Type B pancreatic cell (in vitro differentiated cells): ENCODE measurements at places on chromosomes 2 and 18. TPM values are rescaled to one million over a fixed set of nuclear protein-coding genes. Genes with fewer than 3 reads are reported as not detected.

DNA sequence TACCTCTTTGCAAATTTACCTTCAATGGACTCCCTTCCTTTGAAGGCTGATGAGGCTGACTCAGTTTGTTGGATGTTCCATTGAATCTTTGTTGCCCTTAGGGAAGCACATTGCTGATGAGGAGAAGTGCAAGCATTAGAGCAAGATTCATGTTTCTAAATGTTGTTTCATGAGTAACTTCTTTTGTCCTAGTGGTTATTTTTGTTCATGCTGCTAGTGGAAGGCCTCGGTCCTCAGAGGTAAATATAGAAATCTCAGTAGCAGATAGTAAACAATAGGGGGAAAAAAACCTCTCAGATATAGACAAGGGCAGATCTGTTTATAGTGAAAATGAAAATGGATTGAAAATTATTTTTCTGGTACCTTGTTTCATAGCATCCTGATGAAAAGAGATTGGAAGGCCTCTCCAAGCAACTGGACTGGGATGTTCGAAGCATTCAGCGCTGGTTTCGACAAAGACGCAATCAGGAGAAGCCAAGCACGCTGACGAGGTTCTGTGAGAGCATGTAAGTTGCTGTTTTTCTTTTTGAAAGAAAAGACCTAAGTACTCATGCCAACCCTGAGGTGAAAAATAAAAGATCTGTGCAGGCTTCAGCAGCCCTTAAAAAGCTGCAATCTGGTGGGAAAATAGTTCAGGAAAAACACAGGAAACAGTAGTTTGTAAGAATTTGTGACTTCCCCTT, 104.9 kb downstream of the CERS6 start:
- peaks cover 52% of the 10 kb centered on the region for H3K36me3 ChIP-seq
- H3K27me3 ChIP-seq: no peaks in the 10 kb centered on the region
- peaks cover 15% of the 10 kb centered on the region for H3K4me1 ChIP-seq
- no peak overlapping the region for H3K4me3 ChIP-seq
- H3K27ac ChIP-seq: peak overlapping the region; percentile 30

- H3K27ac ChIP-seq: no peak overlapping the region
- no peaks in the 10 kb centered on the region for H3K4me1 ChIP-seq
- no peak overlapping the region for H3K4me3 ChIP-seq
- DNase-seq: no peak
These were observed 202.1 kb downstream of the ANKRD30B start for GRCh38 chr18:14949800-14950664.

- H3K27me3 ChIP-seq: peaks cover 3% of the 10 kb centered on the region
- DNase-seq: no peak
- H3K4me3 ChIP-seq: no peak overlapping the region
- H3K4me1 ChIP-seq: peaks cover 17% of the 10 kb centered on the region
- no peaks in the 10 kb centered on the region for H3K36me3 ChIP-seq
- no peak overlapping the region for H3K27ac ChIP-seq
These were observed 148.3 kb upstream of the KLHL14 start for GRCh38 chr18:32920796-32921787.

DNA sequence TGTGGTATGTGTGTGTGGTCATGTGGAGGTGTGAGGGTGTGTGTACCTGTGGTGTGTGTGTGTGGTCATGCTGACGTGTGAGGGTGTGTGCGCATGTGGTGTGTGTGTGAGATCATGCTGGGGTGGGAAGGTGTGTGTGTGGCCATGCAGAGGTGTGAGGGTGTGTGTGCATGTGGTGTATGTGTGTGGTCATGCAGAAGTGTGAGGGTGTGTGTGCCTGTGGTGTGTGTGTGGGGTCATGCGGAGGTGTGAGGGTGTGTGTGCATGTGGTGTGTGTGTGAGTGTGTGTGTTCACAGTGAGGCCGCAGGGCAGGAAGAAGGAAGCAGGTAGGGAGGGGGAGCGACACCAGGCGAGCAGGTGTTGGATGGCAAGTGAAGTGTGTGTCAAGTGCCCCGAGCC, 259.0 kb downstream of the LOXHD1 start:
- DNase-seq: no peak
- H3K4me1 ChIP-seq: peaks cover 22% of the 10 kb centered on the region
- H3K4me3 ChIP-seq: no peak overlapping the region
- no peaks in the 10 kb centered on the region for H3K27me3 ChIP-seq

- no peaks in the 10 kb centered on the region for H3K36me3 ChIP-seq
- no peak overlapping the region for H3K27ac ChIP-seq
- no peaks in the 10 kb centered on the region for H3K4me1 ChIP-seq
- H3K4me3 ChIP-seq: no peak overlapping the region
- DNase-seq: no peak
These were observed 225.0 kb downstream of the HRH4 start for GRCh38 chr18:24685254-24685959.

GRCh38 chr2:126827371-126827770, 71.3 kb upstream of the TEX51 start:
- DNase-seq: no peak
- no peak overlapping the region for H3K27ac ChIP-seq
- no peaks in the 10 kb centered on the region for H3K27me3 ChIP-seq
- no peaks in the 10 kb centered on the region for H3K4me1 ChIP-seq
- no peak overlapping the region for H3K4me3 ChIP-seq

- H3K36me3 ChIP-seq: no peaks in the 10 kb centered on the region
- no peak for DNase-seq
- H3K27me3 ChIP-seq: no peaks in the 10 kb centered on the region
- no peak overlapping the region for H3K27ac ChIP-seq
These were observed 301.6 kb upstream of the CDH2 start for GRCh38 chr18:28478531-28478930.

- H3K36me3 ChIP-seq: no peaks in the 10 kb centered on the region
- no peaks in the 10 kb centered on the region for H3K27me3 ChIP-seq
- DNase-seq: no peak
These were observed 2.5 kb upstream of the RAB27B start for GRCh38 chr18:54825601-54826344.

GRCh38 chr2:132754867-132755472, 85.0 kb upstream of the LYPD1 start:
- no peak overlapping the region for H3K27ac ChIP-seq
- H3K27me3 ChIP-seq: no peaks in the 10 kb centered on the region
- no peaks in the 10 kb centered on the region for H3K36me3 ChIP-seq
- DNase-seq: no peak

DNA sequence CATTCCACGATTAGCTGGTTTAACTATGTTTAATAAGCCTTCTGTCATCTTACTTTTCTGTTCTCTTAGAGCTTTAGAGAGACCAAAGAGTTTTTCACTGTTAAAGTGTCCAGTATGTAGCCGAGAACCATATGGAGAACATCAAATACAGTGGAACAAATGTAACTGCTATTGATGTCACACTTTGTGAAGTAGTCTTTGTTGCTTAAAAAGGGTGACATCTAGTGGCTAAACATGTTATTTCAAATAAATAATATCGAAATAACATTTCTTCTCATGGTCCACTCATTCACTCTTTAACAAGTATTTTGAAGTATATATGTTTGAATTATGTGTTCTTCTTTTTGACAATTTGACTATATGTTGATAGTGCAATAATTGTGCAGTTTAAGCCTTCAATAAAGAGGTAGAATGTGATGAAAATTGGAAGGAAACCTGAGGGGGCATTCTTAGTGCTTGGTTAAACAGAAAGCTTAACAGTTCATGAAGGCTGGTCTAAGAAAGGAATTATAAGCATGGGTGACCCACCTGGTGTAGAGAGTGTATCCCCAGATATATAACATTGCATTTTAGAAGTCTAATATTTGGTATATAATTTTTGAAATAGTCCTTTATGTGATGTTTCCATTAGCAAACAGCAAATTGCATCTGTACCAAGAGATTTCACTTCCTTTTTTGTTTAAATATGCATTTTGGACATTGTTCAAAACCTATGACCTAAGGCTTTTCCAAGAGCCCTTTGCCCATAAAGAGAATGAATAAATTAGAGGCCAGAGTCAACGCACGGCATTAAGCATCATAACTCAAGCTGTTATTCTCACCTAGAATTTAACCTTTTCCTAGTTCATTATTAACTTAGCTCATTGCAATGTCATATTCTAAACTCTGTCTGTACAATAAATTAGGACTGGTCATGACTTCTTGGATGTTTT, 112.1 kb downstream of the KYNU start:
- no peaks in the 10 kb centered on the region for H3K27me3 ChIP-seq
- no peaks in the 10 kb centered on the region for H3K36me3 ChIP-seq
- DNase-seq: no peak

- no peak for DNase-seq
- H3K27me3 ChIP-seq: peaks cover 11% of the 10 kb centered on the region
- no peak overlapping the region for H3K4me3 ChIP-seq
- no peaks in the 10 kb centered on the region for H3K36me3 ChIP-seq
- no peaks in the 10 kb centered on the region for H3K4me1 ChIP-seq
These were observed 313.5 kb upstream of the SLC39A10 start for GRCh38 chr2:195343540-195343939.

GRCh38 chr2:7930800-7931635, 750.8 kb upstream of the ID2 start:
- DNase-seq: no peak
- no peaks in the 10 kb centered on the region for H3K36me3 ChIP-seq
- H3K27me3 ChIP-seq: peaks cover 3% of the 10 kb centered on the region
- no peak overlapping the region for H3K4me3 ChIP-seq

GRCh38 chr2:179800776-179801175, 60.6 kb downstream of the ZNF385B start:
- no peaks in the 10 kb centered on the region for H3K36me3 ChIP-seq
- no peaks in the 10 kb centered on the region for H3K4me1 ChIP-seq

DNA sequence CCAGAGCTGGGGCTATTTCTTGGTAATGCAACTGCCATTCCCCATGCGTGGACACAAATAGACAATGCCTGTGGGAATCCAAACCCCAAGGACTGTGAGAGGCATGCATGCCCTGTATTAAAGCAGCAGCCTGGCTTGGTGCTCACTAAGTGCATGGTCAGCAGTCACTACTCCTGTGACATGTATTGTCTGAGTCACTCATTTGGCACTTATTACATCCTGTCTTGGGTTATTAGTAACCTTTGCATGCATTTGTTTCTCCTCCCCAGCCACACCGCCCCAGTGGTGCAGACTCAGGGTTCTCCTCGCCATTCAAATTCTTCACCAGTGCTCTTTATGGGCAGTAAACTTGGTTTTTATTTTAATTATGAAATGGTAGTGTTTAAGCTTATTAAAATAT, 30.2 kb downstream of the PRKCE start:
- peaks cover 48% of the 10 kb centered on the region for H3K4me1 ChIP-seq
- DNase-seq: no peak
- no peak overlapping the region for H3K27ac ChIP-seq
- peaks cover 2% of the 10 kb centered on the region for H3K36me3 ChIP-seq

DNA sequence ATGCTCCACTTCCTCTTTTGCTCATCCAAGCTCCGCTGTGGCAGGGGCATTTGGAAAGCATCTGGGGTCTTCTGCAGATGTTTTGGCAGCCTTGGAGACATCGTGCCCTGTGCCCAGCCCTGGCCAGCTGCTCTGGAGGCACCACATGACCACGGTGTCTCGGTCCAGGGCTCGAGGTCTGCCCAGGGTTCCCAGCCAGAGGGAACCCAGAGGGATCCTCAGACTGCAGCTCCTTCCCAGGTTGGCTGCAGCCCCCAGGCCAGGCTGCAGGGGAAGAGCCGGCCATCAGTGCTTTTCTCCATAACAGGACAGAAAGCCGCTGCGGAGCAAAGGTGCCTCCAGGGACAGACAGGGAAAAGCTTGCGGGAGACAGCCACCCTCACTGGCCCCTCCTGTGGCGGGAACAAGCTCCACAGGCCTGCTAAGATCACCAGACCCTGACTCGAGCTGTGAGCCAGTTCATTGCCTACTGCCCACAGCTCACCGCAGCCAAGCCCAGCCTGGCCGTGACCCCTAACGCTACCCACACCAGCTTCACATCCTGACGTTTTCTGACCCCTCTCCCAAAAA, 74.7 kb downstream of the SMAD7 start:
- peaks cover 4% of the 10 kb centered on the region for H3K36me3 ChIP-seq
- no peak overlapping the region for H3K27ac ChIP-seq
- no peak overlapping the region for H3K4me3 ChIP-seq
- DNase-seq: no peak
- no peaks in the 10 kb centered on the region for H3K27me3 ChIP-seq

- peak overlapping the region; percentile 93 for H3K27ac ChIP-seq
- no peak for DNase-seq
- no peaks in the 10 kb centered on the region for H3K27me3 ChIP-seq
- peaks cover 18% of the 10 kb centered on the region for H3K4me1 ChIP-seq
These were observed 37.0 kb downstream of the NIFK start for GRCh38 chr2:121699421-121700333.

DNA sequence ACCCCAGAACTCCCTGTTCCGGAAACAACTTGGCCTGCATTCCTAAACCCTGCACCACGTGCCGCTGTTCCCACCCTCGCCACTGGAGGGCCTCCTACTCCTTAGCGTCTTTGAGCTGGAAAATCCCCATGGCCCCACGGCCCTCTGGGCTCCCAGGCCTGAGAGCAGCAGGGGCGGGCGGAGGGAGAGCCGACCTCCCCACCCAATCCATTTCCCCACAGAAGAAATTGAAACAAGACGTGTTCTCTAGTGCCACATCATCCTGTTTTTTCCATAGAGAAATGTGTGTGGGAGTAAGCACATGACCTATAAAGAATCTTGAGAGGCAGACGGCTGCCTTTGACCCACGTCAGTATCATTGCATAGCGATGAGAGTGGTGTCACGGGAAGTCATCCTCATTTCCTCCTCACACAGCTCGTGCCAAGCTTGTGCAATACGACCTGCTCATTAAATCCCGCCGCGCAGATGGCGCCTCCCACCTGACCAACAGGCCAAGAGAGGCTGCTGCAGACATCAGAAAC, 79.2 kb downstream of the LAMA1 start:
- no peaks in the 10 kb centered on the region for H3K27me3 ChIP-seq
- peaks cover 6% of the 10 kb centered on the region for H3K4me1 ChIP-seq
- peak overlapping the region; percentile 82 for H3K27ac ChIP-seq
- peak overlapping the region; percentile 44 for H3K4me3 ChIP-seq
- DNase-seq: no peak

GRCh38 chr2:18172607-18173006, 294.1 kb downstream of the KCNS3 start:
- no peak overlapping the region for H3K27ac ChIP-seq
- H3K4me3 ChIP-seq: no peak overlapping the region
- H3K36me3 ChIP-seq: no peaks in the 10 kb centered on the region

GRCh38 chr2:189308056-189308790, 128.7 kb upstream of the COL5A2 start:
- DNase-seq: no peak
- H3K4me3 ChIP-seq: no peak overlapping the region
- H3K36me3 ChIP-seq: no peaks in the 10 kb centered on the region
- no peaks in the 10 kb centered on the region for H3K27me3 ChIP-seq

- H3K36me3 ChIP-seq: no peaks in the 10 kb centered on the region
- H3K4me1 ChIP-seq: no peaks in the 10 kb centered on the region
- H3K4me3 ChIP-seq: no peak overlapping the region
These were observed 6.2 kb upstream of the MCM6 start for GRCh38 chr2:135882415-135882814.

- H3K27me3 ChIP-seq: peaks cover 3% of the 10 kb centered on the region
- no peaks in the 10 kb centered on the region for H3K4me1 ChIP-seq
- peak overlapping the region; percentile 42 for H3K27ac ChIP-seq
- H3K36me3 ChIP-seq: peaks cover 3% of the 10 kb centered on the region
These were observed 58.5 kb upstream of the COPS8 start for GRCh38 chr2:237026981-237027711.

AQP12B gene
- 0.10 and 0.43 TPM in 2 replicates for total RNA-seq

ZNF396 gene
- total RNA-seq: 4.8 and 4.9 TPM in 2 replicates

PHLPP1 gene
- total RNA-seq: 28.5 and 29.3 TPM in 2 replicates

RDH14 gene
- total RNA-seq: 19.5 and 25.5 TPM in 2 replicates

ANKRD62 gene
- not detected in 2 replicates for total RNA-seq

SP140L gene
- total RNA-seq: 6.6 and 13.7 TPM in 2 replicates

TANC1 gene
- total RNA-seq: 56.9 and 138 TPM in 2 replicates

LNPK gene
- total RNA-seq: 26.4 and 33.7 TPM in 2 replicates

TMEM247 gene
- not detected in 2 replicates for total RNA-seq
